Stimulated activated CD4-positive, alpha-beta T cell treated with anti-CD3 and anti-CD28 coated beads, Interleukin-15, amount 100 ng/mL, for 1 hour (primary cell): ENCODE measurements at places on chromosomes 6 and 20.

DNA sequence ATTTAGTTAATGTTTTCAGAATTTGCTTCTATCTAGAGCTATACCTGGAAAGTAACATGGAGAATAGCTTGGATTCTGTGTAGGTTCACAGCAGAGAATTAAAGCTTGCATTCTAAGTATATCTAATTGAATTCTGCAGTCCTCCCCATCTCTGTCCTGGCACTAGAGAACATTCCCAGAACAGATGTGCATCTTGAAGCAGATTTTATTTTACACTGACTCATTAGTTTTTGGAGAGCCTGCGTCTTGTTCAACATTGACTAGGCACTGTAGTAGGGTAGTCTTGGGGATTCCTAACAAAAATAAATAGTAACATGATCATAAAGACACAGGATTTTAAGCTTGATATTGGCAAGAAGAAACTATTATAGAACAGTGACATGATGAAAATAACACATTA lies 36.2 kb upstream of the BAG2 start:
- no peak for DNase-seq

GRCh38 chr6:132544826-132545225 lies 6.7 kb downstream of the TAAR9 start:
- DNase-seq: no peak

GRCh38 chr6:154797857-154798256 lies 64.6 kb downstream of the SCAF8 start:
- no peak for DNase-seq

- DNase-seq: no peak
These were observed 30.6 kb downstream of the KCNG1 start for GRCh38 chr20:50992336-50992732.

DNA sequence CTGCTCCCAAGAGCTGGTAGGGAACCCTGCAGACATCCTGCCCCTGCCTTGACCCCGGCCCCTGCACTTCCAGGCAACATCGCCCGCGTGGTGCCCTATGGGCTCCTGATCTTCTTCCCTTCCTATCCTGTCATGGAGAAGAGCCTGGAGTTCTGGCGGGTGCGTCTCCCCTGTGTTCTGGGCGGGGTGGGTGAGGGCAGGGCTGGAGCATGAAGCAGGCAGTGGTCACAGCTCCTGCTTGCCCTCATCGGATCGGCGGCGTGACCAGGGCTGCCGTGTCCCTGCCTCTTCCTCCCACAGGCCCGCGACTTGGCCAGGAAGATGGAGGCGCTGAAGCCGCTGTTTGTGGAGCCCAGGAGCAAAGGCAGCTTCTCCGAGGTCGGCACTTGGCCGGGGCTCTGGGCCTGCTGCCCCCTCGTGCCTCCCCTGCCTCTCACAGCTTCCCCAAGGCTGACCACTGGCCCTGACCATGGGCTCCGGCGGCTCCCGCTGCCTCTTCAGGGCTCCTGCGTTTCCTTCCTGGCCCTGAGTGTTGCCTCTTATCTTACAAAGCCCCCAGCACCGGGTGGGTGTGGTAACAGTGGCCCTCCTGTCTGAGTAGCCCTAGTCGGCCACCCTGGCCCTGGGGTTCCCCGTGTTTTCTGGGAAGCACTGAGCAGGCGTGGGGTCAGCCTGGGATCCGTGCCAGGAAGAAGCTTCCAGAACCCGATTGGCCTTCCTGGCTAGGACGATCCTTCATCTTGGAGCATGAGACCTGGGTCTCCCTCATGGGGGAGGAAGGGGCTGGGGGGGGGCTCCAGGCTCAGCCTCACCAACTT lies 8.0 kb upstream of the TNFRSF6B start:
- DNase-seq: no peak

GRCh38 chr6:43870660-43871061 lies 100.7 kb downstream of the VEGFA start:
- no peak for DNase-seq

DNA sequence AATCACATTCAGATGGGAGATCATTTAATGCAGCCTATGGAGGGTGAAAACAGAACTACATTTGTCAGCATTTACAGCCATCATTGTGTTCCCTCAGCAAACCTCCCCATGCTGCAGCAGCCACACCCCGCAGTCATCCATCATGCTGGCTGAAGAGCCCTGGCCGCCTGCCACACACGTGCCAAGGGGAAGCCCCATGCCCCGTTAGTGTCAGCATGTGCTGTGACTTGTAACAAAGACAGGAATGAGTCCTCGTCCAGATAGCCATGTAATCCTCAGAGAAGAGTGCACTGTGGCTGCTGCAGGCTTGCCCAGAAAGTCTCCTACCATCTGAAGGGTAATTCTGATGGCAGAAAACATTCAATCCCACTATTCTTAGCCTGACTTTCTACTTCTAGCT lies 1097.8 kb downstream of the KIF16B start:
- no peak for DNase-seq

DNA sequence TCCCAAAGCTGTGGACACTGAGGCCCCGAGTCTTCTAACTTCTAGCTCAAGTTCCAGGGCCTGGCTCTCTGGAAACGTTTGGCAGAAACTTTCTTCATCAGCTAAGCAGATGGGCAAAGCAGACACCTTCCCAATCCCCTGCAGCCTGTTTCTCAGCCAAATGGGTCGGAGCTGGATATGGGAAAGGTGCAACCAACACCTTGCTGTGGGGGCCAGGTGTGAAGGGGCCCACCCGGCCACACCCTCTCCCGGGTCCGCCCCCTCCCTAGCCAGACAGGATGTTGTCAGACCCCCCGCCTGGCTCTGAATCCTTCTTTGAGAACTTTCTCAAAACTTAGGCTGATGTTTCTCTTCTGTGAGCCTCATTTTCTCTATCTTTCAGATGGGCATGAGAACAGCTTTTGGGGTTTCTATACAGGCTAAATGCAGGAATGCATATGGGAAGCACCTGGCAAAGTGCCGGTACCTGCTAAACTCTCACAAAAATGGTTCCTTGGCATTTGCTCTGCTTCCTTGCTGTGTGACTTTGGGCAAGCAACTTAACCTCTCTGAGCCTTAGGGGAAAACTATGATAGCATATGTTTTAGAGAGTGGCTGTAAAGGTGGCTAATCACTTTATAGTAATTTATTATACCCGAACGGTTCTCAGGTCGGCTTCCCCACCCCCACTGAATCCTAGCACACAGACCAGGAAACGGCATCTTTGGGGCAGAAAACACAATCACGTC lies 1.8 kb downstream of the SNAI1 start:
- DNase-seq: no peak

- no peak for DNase-seq
These were observed 13.9 kb upstream of the ATG5 start for GRCh38 chr6:106339334-106340029.

GRCh38 chr20:50108556-50109235 lies 4.3 kb downstream of the UBE2V1 start:
- no peak for DNase-seq

- DNase-seq: no peak
These were observed 67.7 kb downstream of the RPP40 start for GRCh38 chr6:4935975-4936680.

GRCh38 chr6:142184307-142184706 lies 37.2 kb downstream of the VTA1 start:
- no peak for DNase-seq

DNA sequence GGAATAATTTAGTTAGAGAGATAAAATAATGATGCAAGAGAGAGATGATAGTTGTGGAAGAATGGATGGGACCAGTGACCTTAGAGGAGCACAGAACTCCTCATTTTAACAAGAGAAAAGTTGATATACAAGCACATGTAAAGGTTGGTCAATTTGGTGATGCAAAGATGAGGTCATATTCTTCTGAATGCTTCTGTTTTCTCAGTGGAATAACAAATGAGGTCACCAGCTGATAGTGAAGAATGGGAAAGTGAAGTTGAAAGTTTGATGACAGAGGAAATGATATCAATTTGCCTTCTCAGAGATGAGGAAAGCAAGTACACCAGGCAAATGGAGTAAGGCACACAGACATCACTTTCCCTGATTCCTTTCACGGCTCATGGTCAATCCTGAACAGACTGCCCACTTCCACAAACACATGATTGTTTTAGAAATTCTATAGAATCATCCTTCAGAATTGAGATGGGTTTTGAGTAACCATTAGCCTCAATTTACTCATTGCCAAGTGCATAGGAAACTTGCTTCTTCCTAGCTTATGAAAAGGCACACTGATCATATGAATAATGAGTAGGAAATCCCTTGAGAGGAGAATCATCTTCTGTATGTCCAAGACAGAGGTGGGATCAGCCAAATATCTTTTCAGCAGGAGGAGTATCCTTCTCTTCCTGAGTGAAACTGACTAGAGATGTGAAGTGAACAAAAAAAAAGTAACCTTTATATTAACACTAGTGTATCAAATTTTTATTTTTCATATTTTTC lies 82.4 kb upstream of the TCF21 start:
- no peak for DNase-seq

DNA sequence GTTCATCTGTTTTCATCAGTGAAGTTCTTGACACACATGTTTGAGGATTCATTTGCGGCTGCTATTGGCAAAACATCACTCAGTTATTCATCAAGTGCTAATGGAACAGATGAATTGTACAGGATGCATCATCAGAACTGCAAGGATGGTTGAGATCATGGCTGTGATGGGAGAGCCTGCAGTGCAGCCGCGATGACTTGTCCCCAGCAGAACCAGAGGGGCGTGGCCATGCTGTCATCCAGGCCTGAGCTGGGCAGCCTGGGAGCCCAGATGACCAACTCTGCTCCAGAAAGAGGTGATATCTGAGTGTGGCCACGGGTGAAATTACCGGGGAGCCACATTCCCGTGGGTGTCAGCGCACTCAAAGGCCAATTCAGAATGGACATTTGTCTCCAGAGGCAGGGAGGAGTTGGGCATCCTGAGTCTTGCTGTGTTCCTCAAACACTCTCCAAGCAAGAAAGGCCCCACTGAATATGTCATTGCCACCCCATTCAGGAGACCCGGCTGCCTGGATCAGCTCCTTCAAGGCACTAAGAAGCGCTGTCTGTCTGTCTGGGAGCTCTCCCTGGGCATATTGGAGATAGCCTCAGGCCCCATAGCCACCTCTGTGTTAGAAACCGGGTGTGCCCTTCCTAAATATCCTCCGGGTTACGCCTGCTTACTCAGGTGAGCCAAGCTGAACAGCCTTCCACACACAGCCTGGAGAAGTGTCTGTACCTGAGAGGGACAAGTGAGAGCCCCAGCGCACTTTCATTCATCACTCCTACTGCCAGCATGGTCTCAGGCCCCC lies 66.7 kb downstream of the SYNDIG1 start:
- no peak for DNase-seq

DNA sequence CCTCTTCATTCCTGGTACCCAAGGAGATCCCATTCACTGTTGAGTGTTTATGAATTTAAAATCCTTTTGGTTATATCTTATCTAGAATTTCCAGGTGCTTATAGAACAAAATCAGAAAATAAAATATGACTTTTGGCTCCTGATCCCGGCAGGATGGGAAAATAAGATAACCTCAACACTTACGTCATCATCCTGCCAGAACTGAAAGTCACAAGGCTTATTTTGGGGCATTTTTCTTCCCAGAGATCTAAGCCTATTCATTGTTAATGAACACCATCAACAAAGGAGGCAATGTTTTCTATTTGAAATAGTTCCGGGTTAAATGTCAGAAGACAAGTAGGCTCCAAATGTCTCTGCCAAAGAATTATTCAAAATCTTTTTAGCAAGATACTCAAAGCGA lies 580.6 kb downstream of the TFAP2A start:
- no peak for DNase-seq

DNA sequence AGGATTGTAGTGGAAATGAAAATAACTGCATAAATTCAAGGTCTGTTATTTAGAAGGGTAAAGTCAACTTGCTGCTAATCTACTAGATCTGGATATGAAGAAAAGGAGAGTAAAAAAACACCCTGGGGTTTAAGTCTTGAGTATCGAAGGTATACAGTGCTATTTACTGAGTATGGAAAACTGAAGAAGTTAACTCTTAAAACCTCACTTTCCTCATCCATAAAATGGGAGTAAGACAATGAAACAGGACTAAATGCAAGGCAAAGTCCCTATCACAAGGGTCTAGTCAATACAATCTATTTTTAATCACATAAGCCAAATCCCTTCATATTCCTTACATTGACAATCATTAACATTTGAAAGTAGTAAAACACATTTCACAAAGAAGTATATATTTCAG lies 2.2 kb downstream of the FBXO5 start:
- no peak for DNase-seq

GRCh38 chr6:16236631-16237199 lies 1.7 kb upstream of the GMPR start:
- DNase-seq: no peak

GRCh38 chr20:50873585-50873984 lies 57.7 kb downstream of the ADNP start:
- DNase-seq: no peak

- no peak for DNase-seq
These were observed 84.2 kb downstream of the MYB start for GRCh38 chr6:135265278-135265677.

- peak; percentile 43 for DNase-seq
These were observed 14.7 kb downstream of the UCKL1 start for GRCh38 chr20:63941282-63942081.

DNA sequence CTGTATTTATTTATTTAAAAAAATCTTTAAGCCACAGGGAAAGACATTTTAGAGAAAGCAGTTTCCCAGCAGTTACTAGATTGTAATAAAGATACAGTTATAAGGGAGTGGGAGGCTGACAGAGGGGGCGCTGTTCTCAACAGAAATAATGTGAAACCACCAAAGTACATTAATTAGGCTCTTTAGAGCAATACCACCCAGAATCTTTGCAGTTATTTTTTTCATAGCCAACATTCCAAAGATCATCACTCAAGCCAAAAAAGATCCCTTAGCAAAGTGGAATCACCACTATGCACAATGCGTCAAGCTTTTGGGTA lies 331.3 kb upstream of the DEFB112 start:
- no peak for DNase-seq

GRCh38 chr20:20373091-20373571 lies 5.2 kb downstream of the INSM1 start:
- no peak for DNase-seq

- DNase-seq: no peak
These were observed 31.4 kb downstream of the FOXP4 start for GRCh38 chr6:41577356-41578216.
